Activated naive CD4-positive, alpha-beta T cell (primary cell): ENCODE measurements at places on chromosomes 3 and 15.

DNA sequence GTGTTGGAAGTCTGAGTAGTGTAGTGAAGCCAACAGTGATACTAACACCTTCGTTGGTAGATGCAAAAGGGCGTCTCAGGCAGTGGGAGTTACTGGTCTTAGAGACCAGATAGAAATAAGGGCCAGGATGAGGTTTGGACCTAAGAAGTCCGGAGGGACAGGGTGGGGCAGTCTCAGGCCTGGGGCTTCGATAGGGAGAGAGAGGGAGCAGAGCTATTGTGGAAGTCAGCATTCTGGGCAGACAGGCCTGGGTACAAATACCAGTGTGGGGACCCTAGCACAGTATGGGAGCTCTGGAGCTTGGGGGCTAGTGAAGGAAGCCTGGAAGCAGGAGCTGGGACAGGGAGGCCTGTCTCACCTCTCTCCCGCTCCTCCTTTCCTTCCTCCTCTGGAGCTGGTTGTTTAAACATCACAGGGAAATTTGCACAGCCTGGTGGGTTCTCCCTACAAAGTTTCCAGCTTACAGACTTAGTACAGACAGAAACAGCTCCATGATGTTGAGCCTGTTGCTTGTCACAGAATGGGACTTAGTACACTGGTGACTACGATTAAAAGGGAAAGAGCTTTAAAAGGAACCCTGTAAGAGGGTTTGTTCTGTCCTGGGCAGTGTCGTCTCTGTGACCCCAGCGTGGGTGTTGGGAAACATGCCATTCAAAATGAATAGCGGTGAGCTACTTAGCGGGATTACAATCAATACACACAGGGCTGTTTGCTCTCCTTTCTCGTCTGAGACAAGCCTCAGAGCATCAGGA lies 76.4 kb upstream of the TNFAIP8L3 start:
- no peak for DNase-seq

- no peak for DNase-seq
Measured at GRCh38 chr3:138440596-138440995, 6.2 kb downstream of the ESYT3 start.

DNA sequence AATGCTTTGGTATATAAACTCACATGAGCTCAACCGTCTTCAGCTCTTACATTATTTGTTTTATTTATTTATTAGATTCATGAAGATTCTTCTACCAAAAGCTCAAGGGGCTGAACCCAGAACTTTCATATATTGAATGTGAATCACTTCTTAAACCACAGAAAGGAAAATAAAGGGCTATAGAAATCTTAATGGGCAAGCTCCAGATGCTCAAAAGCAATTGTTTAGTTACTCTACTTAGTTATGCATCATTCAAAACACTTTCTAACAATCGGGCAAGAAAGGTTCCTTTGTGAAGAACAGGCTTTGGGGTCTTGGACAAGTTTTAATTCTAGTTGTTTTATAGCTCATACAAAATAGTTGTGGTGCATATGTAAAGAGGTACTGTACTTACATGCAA lies 380.2 kb downstream of the TIGIT start:
- DNase-seq = no peak

- DNase-seq = no peak
Measured at GRCh38 chr3:157775446-157775845, 272.2 kb upstream of the VEPH1 start.

DNA sequence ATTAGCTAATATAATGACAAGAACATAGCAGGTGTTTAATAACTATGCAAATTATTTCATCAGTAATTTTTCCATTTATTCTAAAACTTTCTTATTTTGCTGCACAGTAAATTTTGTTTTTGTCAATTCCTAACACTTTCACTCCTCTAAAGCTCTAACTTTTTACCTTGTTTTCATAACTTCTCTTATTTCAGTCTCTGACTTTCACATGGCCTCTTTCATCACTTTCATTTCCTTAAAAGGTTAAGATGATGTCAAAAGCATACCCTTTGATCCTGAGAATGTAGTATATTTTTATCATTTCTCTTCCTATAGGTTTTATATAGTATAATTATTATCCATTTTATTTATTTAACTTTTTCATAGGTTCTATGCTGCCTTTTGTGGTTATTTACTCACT lies 1325.8 kb upstream of the ALCAM start:
- no peak for DNase-seq

GRCh38 chr15:96893159-96893906 lies 562.8 kb downstream of the NR2F2 start:
- no peak for DNase-seq

GRCh38 chr3:163809540-163809993 lies 1268.7 kb downstream of the SI start:
- DNase-seq = no peak

DNA sequence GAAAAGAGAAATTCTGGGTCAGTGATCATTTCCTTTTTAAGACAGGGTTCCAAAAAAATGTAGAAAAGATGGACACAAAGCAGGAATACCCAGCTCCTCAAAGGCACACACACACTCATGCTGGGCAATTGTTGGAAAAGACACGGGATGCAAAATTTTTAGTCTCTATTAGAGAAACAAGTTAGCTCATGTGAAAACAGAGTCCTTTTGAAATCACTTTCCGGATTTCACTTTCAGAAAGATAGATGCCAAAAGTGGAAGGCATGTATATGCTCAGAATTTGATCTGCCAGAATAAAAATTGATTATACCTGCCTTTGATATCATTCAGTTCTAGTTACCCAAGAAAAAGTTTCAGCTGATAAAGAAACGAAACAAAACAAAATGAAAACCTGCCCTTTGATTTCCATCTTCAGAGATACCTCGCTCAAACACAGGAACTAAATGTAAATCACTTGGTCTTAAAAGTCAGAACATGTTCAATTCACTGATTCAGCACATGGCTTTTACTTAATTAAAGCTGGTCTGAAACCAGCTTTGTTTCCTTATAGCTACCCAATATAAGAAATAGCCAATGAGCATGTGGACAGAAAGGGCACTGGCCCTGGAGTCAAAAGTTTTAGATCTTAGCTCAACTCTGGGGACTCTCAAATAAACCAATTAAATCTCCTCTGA lies 52.8 kb downstream of the PLD1 start:
- no peak for DNase-seq

- no peak for DNase-seq
Measured at GRCh38 chr3:122390665-122391064, 6.7 kb downstream of the FAM162A start.

- DNase-seq = no peak
Measured at GRCh38 chr15:32970847-32971246, 223.7 kb downstream of the FMN1 start.

GRCh38 chr3:24683633-24684384 lies 189.2 kb upstream of the THRB start:
- DNase-seq = no peak

GRCh38 chr3:42680271-42680670 lies 5.1 kb upstream of the KLHL40 start:
- no peak for DNase-seq

DNA sequence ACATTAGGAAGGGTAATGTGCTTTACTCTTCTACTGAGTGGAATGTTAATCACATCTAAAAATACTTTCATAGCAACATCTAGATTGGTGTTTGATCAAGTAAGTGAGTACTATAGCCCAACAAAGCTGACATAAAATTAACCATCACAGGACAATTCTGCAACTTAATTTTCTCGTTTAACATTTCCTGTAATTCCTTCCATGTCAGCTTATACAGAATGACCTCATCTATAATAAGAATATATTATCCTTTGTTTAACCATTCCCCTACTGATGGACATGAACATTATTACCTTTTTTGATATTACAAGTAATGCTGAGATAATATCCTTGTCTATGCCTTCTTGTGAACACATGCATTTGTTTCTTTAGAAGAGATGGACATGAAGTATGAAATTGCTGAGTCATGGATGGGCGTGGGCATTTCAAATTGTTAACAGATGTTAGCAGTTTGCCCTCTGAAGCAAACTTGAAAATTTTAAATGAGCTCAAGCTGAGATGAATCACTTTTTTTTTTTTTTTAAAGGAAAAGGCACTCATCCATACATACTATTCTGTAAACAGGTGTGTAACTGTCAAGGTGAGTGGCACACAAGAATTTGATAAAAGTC lies 85.1 kb downstream of the OXNAD1 start:
- no peak for DNase-seq

- no peak for DNase-seq
Measured at GRCh38 chr3:136181741-136182140, 14.4 kb downstream of the MSL2 start.

- no peak for DNase-seq
Measured at GRCh38 chr3:119939077-119939476, 155.2 kb downstream of the GSK3B start.

- no peak for DNase-seq
Measured at GRCh38 chr3:28916713-28917499, 364.0 kb upstream of the RBMS3 start.

- DNase-seq = no peak
Measured at GRCh38 chr3:102174312-102174712, 260.5 kb upstream of the ZPLD1 start.

DNA sequence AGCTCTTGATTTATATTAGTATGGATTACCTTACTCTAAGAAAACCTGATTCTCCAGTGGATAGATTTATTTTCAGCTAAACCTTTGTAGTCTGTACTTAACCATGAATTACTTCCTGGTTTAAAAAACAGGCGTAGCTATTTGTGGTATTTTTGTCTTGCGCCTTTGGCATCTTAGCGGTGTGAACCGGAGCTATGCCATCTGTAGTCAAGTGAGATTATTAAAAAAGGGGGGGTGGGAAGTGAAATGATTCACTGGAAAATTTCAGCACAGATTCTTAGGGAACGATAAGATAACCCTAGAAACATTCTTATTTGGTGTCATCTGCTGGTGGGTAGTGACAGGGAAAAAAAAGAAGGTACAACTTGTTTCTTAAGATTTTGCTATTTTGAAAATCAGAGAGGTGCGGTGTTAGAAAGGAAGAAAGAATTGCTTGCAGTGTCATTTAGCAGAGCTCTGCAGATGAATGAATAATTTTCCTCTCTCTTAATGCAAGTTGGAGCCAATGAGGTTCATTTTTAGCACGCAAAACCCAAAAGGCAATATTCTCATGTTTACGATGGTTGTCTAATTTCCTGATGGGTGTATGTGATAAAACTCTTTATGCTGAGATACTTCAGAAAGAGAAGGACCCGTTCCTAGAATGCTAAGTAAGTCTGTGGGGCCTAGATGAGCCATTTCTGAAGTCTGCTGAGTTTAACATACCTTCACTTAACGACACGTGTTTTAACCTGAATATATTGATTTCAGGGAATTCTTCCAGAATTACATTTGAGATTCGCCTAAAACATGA lies 44.0 kb downstream of the PSMD6 start:
- DNase-seq = no peak

DNA sequence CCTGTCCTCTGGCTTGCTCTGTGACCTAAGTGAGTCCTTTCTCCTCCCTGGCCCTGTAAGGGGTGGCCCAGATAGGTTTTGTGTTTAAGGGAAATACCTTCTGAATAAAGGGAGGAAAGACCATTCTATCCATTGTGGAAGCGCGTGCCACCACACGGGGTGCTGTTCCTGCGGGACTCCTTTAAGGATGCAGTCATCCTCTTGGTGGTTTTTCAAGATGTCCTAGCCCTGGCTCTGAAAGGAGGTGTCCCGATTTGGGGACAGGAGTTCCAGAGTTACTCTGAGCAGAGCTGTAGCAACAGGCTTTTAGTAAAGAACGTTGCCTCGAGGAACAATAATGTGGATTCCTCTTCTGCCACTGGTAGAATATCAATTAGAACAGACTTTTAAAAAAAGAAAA lies 9.6 kb downstream of the SLC6A6 start:
- DNase-seq = no peak

- no peak for DNase-seq
Measured at GRCh38 chr15:48566668-48567067, 78.8 kb downstream of the FBN1 start.

DNA sequence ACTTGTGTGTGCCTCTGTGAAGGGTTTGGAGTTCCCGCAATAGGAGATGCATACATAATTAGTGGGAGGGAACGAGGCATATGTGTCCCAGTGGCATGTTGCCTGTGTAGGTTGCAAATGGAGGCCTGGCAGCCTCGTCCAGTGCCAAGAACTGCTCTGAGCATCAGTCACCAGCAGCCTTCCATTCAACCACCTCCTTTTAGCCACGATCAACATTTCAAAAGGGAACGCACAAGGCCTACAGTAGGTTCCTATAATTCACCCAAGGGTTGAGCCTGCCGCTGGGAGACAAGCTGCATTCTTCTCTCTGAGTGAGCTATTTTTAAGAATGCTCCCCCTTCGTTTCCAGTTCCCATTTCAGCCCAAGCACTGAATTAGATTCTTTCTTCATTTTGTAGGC lies 78.8 kb upstream of the CTNNB1 start:
- DNase-seq = no peak

DNA sequence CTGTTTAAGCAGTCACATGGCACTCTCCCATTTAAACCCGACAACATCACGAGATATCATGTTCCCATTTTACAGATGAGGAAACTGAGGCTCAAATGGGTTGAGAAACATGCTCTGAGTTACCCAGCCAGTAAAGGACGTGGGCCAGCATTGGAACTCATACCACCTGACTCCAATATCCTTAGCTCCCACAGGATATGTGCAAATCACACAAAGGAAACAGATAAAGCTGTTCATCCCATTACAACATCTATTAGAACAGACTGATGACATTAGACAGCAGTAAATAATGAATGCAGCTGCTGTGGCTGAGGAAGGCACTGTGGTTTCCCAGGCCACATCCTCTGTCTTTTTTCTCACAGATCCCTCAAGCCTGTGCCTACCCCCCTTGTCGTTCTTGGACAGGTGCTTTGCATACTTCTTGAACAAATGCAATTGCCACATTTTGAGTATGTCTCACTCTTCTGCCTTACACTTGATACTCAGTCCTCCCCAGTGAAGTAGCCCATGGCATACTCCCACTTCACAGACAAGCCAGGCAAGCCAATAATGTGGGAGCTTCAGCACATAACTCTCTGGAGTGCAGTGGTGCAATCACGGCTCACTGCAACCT lies 17.7 kb downstream of the FRMD4B start:
- DNase-seq = no peak

DNA sequence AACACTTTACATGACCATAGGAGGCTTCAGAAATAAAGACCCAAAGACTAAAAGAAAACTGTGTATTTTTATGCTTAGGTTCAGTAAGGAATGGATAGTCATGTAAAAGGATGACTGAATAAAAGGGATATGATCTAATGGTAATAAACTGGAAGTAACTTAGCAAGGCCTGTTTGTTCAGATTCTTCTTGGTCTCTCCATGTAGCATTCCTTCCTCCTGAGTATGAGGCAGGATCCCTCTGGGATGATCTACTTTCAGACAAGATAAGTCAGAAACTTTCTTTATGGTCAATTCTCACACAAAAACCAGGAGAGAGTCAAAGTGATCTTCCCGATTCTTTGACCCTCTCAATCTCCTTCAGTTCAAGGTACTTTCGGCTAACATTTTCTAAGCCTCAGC lies 340.8 kb upstream of the DCBLD2 start:
- no peak for DNase-seq
